ENCODE measurements at places on chromosomes 3 and 15.

- DNase-seq = no peak
Measured at GRCh38 chr3:96813820-96814650, at the start of gene EPHA6. EPHA6 (plus strand) TSS chr3:96814594.

DNA sequence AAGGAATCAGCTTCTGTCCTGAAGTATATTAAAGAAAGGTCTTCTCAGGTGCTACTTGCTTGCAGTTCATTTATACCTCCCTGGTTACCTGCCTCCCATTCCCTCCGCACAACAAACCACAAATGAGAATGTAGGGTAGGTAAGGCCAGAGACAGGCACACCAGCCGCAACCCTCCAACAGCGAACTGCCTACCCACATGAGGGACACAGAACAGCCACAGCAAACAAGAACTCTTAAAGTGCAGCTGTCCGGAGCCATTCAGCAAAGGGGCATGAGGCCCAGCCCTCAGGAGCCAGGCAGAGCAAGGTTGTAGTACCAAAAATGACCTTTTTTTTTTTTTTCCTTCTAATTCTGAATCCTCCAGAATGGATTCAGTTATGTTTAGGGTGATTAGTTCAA lies 52.4 kb downstream of the SPSB4 start:
- DNase-seq = no peak

DNA sequence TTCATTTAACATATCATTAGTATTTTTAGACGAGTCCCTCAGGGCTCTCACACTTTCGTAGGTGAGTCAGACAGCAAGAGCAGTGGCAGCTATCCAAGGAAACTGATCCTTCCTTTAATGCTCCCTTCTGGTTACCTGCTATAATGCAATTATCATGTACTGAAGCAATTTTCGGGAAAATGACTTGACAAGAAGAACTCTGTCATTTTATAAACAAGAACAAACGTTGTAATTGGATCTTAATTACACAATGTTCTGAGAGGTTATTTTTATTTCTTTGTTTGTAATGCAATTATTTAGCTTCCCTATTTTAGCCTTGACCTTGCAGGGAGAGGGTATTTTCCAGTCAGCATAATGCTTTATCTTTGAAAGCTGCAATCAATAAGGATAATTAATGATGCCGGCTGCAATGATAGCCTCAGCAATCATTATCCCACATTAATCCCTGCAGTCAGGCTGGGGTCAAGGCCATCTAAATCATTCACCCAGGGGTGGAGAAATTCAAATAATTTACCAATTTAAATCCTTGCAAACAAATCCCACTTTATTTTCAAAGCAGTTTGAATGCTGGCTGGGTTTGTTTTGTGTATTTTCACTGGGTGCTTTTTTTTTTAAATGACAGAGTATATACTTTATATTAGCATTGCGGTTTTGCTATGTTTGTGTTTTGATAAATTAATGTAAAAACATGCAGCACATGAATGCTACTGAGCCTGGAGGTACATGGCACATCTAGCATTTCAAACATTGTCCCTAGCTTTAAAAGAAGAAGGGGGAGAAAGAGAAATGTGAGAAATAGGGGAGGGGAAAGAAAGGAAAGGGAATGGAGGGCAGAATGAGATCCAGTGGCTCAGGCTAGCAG lies 249.9 kb downstream of the SHOX2 start:
- no peak for DNase-seq

DNA sequence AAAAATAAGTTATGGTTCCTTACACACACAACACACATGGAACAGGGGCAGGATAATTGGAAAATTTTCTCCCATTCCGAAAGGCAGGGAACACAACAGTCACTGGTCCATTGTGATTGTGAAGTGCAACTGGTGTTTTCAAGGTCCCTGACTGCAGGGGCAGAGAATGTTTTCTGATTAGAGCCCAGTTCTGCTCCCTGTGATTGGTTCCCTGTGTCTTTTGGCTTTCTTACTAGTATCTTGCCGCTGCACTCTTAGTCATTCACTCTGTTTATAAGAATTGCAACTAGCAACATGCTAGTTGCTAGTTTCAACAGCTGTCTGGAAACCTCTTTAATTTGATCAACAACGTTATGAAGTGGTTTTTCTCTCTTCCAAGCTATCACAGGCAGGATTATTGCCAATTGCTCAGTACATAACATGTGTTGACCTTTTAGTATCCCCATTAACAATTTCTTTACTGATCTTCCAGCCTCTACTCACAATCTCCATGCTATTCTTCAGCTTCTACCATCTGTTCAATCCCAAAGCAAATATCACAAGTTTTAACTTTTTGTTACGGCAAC lies 177.5 kb downstream of the EPHA6 start:
- no peak for DNase-seq

- DNase-seq = no peak
Measured at GRCh38 chr3:58897646-58898045, 152.2 kb downstream of the CFAP20DC start.

DNA sequence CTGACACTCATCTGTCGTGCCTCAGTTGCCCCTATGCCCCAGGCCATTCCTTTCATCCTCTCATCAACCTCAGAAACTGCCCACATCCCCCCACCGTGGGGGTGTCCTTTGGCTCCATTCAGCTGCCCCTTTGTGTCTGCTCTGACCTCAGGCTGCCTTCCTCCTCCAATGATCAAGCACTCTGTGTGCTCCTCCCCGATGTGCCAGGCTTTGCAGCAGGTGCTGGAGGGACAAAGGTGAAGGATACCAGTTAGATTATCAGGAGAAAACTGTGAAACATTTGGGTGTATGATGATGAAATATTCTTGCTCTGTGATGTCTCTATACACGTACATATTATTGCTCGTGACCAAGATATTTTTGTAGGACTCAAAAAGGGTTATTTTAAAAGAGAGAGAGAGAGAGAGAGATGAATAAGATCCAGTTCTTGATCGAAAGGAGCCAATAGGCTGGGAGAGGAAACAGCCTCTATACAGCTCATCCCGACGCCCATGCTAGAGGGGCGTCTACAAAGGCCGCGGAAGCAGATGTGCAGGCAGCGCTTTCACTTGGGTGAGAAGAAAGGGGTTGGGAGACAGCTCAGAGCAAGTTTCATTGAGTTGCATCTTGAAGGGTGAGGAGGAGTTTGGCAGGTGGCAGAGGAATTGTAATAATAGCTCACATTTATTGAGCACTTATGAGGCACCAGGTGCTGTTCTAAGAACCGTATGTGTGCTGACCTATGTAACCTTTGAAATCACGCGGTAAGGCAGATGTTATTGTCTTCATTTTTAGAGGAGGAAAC lies 28.3 kb upstream of the ADCY5 start:
- DNase-seq = no peak

- DNase-seq = no peak
Measured at GRCh38 chr15:29968895-29969561, 113.7 kb upstream of the GOLGA8J start.

DNA sequence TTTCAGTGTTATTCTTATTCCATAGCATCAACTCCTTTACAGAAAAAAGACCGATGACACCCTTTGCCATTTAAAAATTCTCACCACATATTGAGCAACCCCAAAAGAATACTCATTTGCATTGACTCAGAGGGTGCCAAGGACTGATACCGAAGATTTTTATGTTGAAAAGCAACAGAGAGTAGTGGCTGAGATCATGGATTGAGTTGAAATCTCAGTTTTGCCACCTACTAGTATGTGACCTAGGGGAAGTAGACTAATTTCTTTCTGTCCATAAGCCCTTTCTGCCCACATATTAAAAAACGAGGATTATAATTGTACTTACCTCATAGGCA lies 313.9 kb upstream of the SATB1 start:
- no peak for DNase-seq

DNA sequence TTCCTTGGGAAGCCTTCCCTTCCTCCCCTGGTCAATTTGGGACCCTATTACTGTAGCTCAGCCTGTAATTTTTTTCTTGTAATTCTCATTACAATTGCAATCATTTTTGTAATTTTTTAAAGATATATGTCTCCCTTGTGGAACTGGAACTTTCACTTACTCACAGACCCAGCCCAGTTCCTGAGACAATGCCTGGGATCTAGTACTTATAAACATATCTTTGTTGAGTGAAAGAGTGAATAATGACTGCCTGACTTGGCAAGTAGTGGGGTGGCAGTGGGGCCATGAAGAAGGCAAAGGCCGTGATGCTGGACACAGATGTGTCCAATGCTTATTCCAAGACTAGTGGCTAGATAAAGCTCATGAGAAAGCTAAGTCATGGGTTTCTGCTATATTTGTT lies 294.5 kb upstream of the LRRN1 start:
- DNase-seq = no peak

- DNase-seq = no peak
Measured at GRCh38 chr3:24407980-24408680, 86.5 kb downstream of the THRB start.

DNA sequence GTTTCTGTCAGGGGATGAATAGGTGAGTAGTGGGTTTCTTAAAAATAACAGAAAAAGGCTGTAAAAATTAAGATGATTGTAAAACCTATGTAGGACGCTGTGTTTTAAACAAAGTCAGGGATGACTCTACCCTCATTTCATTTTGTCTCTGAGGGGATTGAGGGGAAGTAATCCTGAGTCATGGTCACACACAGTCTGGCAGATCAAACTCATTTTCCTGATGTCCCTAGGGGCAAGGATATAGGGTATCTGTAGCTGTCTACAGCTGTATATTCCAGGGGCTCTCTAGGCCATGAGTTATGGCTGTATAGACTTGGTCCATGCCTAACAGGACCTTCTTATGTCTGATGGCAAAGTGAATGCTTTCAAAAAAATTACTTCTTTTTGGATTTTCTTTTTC lies 421.1 kb downstream of the PDCD6IP start:
- DNase-seq = no peak

GRCh38 chr15:64622410-64623260 lies 152.8 kb downstream of the RBPMS2 start:
- DNase-seq = peak; percentile 52

DNA sequence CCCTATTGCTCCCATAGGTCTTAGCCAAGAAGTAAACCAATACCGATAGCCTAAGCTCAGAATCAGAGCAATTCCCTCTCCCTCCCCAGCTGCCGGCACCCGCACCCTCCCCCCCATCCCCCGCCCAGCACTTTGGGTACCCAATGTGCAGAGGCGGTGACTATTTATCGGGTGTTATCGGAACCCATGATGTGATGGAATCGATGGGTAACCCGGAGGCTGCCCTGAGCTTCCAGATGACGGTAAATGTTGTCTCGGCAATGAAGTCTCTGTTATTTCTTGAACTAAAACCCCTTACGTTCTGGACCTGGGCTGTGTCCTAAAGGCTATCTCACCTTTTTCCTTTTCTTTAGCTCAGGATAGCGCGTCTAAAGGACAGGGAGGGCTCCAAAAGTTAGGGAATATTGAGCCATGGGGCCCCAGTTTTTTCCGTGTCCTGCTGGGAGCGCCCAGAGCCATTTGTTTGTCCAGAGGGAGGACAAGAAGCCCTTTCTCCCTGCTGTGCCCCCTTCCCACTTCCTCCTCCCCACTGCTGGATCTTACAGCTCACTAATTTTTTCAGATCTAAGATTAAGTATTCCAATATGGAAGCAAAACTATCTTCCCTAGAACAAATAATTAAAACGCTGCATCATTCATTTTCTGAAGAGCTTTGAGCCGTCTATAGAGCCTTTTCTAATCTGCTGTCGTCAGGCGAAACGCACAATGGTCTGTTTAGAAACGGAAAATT lies 1.5 kb downstream of the SLITRK3 start:
- no peak for DNase-seq

DNA sequence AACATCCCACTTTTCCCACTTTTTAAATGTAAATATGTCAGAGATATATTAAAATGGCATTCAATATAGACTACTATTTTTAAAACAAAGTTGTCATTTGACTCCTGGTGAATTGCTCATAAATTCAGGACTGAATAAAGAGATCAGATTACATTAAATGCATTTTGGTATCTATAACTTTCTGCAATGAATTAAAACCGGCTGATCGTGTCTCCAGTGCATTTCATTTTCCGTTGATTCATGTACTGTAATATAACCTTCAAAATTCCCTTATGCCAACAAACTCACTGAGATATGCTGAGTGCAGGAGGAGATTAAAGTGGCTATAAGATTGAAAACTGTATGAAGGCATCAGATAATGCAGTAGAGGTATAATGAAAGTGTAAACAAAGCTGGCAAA lies 361.1 kb upstream of the CDIN1 start:
- DNase-seq = no peak

DNA sequence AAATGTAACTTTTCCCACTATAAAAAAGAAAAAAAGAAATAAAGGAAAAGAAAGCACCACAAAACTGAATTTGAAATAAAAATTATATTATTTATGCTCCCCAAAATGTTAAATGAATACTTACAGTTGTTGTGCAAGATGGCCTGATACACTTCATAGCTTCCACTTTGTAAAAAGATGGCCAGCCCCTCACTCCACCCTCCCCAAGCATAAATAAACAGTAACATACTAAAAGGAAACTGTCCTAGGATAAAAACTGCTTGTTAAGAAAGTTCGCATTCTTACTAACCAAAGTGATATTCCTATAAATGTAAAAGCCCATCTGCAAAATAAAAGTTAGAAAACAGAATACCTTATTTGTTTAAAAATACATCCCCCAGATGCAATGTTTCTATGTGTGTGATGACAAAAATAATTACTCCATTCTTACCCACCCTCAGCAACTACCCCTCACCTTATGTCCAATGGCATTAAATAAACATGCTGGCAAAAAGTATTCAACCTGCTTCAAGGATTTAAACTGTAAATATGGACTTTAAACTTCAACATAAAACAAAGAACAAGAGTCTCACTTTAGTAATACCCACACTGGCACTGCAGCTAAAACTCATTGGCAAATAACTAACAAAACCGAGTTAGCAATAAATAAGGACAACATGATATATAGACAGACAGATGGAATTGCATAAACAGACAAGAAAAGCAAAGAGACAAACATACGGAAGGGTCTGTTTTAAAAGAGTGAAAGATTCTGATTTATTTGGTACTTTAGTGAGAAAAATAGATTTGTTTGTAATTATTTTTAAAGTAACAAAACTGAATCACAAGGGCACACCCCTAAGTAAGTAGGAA lies 47.7 kb downstream of the ZBTB20 start:
- DNase-seq = no peak

- DNase-seq = no peak
Measured at GRCh38 chr3:45771166-45771775, 25.1 kb downstream of the SLC6A20 start.

GRCh38 chr3:106542101-106542769 lies 673.4 kb upstream of the CBLB start:
- DNase-seq = no peak

GRCh38 chr3:47096959-47097358 lies 67.0 kb downstream of the SETD2 start:
- no peak for DNase-seq

GRCh38 chr3:87267953-87268645 lies 8.3 kb downstream of the POU1F1 start:
- no peak for DNase-seq

DNA sequence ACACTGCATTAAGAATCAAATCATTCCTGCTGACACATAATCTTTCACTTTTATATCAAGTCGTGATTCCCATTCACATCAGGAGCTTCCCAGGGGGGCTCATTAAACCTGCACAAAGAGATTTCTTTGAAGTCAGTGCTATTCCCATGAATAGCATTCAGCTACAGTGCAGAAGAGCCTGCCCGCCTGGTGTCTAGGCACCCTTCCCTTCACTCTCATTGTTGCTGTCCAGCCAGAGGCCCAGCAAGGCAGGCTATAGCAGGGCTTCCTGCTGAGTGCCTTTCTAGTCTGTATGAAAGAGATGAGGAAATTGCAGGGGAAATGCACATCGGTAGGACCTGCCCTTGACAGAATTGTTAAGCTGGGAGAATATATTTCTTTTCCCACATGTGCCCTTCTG lies 4.5 kb upstream of the GJD2 start:
- DNase-seq = no peak

Measured in CD4-positive, alpha-beta T cell treated with Interleukin-6 at 100 ng/mL for 8 hours (primary cell).